ENCODE measurements at places on chromosomes 1 and 21.

DNA sequence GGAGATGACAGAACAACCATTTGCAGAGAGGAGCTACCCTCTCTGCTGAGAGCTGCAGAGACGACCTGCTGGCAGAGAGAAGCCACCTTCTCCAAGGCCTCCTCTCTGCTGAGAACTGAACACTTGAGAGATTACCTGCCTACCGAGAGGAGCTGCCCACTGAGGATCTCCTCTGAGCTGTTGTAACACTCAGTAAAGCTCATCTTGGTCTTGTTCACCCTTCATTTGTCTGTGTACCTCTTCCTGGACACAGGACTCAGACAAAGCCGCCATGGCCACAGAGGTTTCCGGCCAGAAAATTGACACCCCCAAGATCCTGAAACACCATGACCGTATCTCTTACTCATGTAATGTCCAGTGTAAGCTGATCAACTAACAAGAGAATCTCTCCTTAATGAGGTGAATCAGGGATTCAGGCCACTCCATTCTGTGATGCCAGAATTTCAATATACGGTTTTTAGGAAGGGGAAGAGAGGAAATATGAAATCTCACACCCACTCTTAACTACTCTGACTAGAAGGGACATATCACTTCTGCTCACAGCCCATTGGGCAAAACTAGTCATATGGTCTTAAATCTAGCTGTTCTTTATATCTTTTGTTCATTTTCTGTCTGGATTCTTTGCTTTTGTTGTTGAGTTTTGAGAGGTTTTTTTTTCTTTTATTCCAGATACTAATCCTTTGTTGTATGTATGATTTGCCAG, 83.8 kb downstream of the RHOU start:
- DNase-seq = no peak

DNA sequence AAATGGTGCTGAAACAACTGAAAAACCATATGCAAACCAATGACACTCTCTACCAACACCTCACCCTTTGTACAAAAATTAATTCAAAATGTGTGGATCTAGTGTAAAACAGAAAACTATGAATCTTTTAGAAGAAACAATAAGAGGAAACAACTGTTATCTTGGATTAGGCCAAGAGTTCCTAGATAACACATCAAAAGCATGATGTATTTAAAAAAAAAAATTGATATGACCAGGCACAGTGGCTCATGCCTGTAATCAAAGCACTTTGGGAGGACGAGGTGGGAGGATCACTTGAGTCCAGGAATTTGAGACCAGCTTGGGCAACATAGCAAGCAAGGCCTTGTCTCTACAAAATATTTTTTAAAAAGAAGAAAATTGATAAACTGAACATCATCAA, 79.0 kb downstream of the EIF4G3 start:
- no peak for DNase-seq

GRCh38 chr1:45516465-45516864, 5.2 kb downstream of the PRDX1 start:
- no peak for DNase-seq

DNA sequence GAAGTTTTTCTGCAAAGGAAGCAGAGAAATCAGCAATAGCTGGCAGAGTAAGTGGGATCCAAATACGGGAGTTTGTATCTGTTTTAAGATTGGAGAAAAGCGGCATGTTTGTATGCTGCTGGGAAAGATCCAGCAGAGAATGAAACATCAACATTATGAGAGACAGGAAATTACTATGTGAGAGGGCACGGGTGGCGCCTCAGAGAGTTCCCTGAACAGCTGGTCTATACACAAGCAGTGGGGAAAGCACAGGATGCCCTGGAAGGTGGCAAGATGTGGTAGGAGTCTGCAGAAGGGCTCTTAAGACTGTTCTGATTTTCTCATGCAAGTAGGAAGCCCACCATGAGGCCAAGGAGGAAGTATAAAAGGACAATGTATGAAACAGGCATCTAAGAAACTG, 130.4 kb downstream of the RERE start:
- DNase-seq = no peak

GRCh38 chr1:223700942-223701637, 11.2 kb upstream of the CAPN2 start:
- no peak for DNase-seq

GRCh38 chr1:97337250-97338030, 583.4 kb downstream of the DPYD start:
- DNase-seq = no peak

- DNase-seq = no peak
Observed at GRCh38 chr1:1529321-1529720, 11.1 kb downstream of the TMEM240 start.

All from activated CD8-positive, alpha-beta memory T cell treated with anti-CD3 and anti-CD28 coated beads, Interleukin-2, amount 50 U/mL, for 4 hours (primary cell).